ENCODE measurements at places on chromosomes 1 and 21.

DNA sequence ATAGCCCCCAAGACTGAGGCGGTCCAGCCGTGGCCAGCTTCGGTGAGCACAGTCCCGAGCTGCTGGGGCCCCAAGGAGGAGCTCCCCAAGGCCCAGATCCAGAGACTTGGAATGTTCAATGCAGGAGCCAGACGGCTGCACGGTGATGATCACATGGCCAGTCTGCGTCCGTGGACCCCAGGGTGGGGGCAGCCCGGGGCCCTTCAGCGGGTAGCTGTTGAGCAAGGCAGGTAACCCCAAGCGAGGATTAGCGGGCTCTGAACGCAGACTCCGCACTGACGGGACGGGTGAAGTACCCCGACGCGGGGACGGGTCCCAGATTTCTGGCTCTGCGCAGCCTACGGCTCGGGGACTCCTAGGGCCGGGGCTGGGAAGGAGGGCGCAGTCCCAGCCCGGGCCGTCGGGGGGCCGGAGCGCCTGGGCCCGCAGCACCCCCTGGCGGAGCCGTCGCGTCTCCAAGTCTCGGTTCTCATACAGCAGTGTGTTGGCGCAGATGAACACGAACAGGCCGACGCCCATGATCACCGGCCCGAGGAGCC, 2.7 kb downstream of the TMEM200B start:
- DNase-seq, result no peak

DNA sequence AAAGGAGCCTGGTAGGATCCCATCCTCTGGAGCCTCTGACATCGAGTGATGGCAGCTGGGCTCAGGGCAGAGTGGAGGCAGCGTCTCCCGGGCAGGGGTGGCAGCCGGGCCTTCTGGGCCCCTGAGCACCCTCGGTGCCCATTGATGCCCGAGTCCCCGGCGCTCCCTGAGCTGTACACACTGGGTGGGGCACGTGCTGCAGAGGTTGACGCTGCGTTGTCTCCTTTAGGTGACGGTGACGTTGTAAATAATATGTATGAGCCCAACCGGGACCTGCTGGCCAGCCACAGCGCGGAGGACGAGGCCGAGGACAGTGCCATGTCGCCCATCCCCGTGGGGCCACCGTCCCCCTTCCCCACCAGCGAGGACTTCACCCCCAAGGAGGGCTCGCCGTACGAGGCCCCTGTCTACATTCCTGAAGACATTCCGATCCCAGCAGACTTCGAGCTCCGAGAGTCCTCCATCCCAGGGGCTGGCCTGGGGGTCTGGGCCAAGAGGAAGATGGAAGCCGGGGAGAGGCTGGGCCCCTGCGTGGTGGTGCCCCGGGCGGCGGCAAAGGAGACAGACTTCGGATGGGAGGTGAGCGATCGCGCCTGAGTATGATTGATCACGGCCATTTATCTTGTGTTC, 117.0 kb downstream of the PRDM16 start:
- no peak for DNase-seq

DNA sequence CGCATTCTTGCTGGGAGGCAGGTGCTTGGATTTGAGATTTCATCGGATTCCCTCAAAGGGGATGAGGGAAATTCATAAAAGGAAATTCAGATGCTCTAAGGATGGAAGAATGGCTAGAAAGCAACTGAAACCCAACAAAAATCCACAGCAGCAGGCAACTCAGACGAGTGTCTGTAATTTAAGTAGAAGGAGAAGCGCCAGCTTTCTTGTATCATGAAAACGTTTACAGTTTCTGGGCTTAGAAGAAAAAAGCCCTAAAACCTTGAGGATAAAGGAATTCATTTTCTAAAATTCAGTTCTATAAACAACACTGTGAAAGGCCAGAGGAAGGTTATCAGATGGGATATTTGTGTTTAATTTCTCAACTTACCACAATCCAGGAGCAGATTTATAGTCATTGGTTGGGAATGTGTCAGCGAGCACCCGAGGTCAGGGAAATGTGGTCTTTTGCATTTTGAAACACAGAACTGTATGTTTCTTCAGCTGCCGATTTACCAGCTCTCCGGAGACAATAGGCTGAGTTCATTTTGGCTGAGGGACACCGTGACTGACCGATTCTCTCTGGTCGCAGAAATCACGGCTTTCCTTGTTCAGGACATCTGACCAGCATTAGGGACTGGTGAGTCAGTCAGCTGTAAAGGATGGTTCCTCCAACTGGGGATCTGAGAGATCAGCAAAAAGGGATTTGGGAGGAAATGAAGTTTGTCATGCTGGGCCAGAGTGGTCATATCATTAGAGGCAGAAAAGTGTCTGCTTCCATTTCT, 111.6 kb upstream of the ERRFI1 start:
- peak; percentile 85 for DNase-seq

DNA sequence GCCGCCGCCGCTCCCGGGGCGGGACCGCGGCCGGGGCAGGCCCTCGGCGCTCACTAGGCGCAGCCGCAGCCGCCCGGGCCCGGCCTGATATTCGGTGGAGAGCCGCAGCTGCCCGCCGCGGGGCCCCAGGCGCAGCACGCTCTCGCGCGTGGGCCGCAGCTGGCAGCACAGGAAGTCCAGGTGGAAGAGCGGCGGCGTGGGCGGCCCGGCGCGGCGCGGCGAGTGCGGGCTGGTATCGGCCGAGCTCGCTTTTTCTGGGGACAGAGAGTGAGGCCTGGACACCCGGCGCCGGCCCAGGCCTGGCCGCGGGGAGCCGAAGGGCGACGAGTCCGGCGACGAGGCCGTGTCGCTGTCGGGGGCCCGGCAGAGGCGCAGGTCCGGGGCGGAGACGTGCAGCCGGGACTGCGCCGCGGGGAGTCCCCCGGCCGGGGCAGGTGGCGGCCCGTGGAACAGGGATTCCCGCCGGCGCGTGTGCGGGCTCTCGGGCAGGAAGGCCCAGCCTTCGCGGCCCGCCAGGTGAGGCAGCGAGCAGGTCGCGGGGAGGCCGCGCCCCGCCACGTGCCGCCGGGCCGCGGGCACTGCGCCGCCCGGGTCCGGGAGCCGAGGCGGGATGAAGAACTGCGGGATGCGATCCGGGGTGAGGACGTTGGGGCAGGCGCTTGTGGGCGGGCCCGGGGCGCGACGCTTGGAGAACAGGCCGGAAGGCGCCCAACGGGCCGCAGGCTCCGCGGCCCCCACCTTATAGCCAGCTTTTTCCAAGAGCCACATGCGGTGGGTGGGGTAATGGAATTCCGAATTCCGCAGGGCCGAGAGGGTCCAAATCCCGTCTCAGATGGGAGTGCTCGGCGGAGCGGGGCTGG, 1.2 kb downstream of the C2CD4D start:
- no peak for DNase-seq

- DNase-seq, result no peak
Observed at GRCh38 chr1:32353431-32353830, 8.9 kb downstream of the FAM229A start.

GRCh38 chr1:10615932-10616671, 141.4 kb downstream of the PEX14 start:
- no peak for DNase-seq
